ENCODE measurements at places on chromosomes 1 and 21.

DNA sequence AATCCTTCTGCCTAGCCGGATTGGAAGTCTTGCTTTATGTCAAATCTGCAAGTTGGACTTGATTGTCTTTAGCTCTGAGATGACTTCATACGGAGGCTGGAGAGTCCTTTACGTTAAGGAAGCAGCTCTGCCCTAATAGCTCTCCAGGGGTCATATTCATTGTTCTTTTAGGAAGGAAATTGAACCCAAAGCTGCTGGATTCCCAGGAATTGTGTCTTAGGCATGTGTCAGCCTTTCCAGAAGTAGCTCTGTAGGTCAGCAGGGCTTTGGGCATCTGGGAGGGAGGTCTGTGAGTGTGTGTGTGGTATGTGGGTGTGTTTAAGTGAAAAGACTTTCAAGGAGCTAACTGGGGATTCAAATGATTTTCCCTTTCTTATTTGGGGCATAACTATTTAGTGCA is 82.4 kb downstream of the ABCA4 start:
- no peak for DNase-seq

DNA sequence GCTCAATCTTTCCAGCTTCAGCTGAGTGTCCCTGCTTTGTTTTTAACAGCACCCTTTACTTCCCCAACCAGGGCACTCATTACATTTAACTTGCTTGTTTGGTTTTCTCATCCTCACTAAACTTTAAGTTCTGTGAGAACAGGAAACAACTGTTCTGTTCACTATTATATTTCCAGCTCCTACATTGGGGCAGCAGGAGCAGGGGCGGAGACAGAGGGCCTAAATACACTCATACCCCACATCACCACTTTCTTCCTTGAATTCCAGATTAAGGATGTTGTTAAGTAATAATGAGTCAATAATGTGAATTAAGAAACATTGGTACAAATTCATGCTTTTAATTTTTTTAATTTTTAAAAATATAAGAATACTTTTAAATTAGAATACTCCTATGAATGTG is 6.0 kb downstream of the DRAM2 start:
- no peak for DNase-seq

DNA sequence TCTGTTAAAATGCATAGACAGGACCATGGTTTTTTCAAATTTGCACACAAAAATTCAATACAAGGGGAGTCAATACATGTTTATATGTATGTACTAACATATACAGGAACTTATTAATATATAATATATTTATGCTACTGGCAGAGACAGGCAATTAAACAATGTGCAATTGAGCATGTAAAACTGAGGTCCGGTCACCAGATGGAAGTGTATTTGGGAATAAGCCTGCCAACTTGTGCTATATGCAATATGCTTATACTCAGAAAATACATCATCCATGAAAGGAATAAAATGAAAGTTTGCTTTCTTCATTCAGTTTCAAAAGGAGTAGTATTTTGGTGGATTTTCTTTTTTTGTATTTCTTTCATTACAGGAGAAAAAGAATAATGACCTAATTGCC is 640.2 kb upstream of the CXADR start:
- no peak for DNase-seq

- no peak for DNase-seq
Measured at GRCh38 chr1:48469616-48470480, 2.2 kb downstream of the SPATA6 start.

GRCh38 chr1:53693773-53694717 is 44.9 kb downstream of the GLIS1 start:
- DNase-seq = no peak

GRCh38 chr1:8706291-8706690 is 111.1 kb downstream of the RERE start:
- no peak for DNase-seq

- DNase-seq = no peak
Measured at GRCh38 chr1:223290397-223290796, 73.6 kb downstream of the SUSD4 start.

DNA sequence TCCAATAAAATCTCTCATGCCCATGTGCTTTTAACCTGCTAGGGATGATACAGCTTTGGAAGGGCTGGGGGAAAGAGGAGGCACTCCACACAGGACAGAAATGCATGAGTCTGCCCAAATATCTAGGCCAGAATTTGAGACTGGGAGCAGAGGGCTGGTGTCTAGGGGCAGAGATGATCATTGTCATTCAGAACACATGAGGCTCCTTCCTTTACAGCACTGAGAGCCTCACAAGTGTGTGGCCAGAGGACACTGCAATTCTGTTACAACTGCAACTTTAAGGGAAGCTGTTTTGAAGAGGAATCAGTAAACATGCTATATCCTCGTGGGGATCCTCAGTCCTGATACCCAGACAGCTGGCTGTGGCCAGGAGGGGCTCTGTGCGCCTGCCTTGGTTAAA is 541.3 kb downstream of the OMA1 start:
- DNase-seq = no peak

Measured in T1000 (cell line).